ENCODE measurements at places on chromosomes 16 and 17. TPM values are rescaled to one million over a fixed set of nuclear protein-coding genes. Genes with fewer than 3 reads are reported as not detected.

CDRT4 gene
- polyA plus RNA-seq, result 2.7 TPM

CCL17 gene
- not detected for polyA plus RNA-seq

LGALS9 gene
- polyA plus RNA-seq, result 13.8 TPM

FOXN1 gene
- not detected for polyA plus RNA-seq

ZDHHC1 gene
- polyA plus RNA-seq, result 5.2 TPM

BCL6B gene
- polyA plus RNA-seq, result 6.9 TPM

ADGRG1 gene
- polyA plus RNA-seq, result 15.0 TPM

MT1H gene
- not detected for polyA plus RNA-seq

CBFA2T3 gene
- polyA plus RNA-seq, result 7.3 TPM

HSD17B1 gene
- 2.5 TPM for polyA plus RNA-seq

ZNF423 gene
- 5.5 TPM for polyA plus RNA-seq

TMEM100 gene
- polyA plus RNA-seq, result 13.2 TPM

CX3CL1 gene
- polyA plus RNA-seq, result 22.9 TPM

KLHL10 gene
- polyA plus RNA-seq, result 0.09 TPM

PMFBP1 gene
- polyA plus RNA-seq, result 0.38 TPM

G6PC1 gene
- not detected for polyA plus RNA-seq

SHISA9 gene
- 0.34 TPM for polyA plus RNA-seq

UTS2R gene
- 1.0 TPM for polyA plus RNA-seq

GNG13 gene
- not detected for polyA plus RNA-seq

MYCBPAP gene
- polyA plus RNA-seq, result 0.88 TPM

DNAAF8 gene
- 1.3 TPM for polyA plus RNA-seq

Measured in right cardiac atrium (tissue), 5 donors.